ENCODE measurements at places on chromosomes 5 and 9.

DNA sequence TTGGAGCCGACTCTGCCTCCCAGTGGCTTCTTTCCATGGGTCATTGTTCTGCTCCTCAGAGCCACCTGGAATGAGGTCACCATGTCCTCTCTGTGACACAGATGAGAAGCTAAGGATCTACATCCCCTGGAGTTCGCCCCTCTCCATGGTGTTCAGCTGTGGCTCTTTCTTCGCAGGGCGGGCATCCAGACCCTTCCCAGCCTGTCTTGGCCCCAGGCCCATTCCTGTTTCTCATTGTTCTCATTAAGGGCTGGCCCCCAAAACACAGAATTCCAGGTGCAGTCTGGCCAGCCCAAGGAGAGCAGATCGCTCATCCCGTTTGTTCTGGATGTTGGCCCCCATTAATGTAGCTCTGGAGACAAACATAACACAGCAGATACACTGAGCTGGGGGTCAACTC is 66.4 kb upstream of the COL15A1 start:
- no peak for DNase-seq

DNA sequence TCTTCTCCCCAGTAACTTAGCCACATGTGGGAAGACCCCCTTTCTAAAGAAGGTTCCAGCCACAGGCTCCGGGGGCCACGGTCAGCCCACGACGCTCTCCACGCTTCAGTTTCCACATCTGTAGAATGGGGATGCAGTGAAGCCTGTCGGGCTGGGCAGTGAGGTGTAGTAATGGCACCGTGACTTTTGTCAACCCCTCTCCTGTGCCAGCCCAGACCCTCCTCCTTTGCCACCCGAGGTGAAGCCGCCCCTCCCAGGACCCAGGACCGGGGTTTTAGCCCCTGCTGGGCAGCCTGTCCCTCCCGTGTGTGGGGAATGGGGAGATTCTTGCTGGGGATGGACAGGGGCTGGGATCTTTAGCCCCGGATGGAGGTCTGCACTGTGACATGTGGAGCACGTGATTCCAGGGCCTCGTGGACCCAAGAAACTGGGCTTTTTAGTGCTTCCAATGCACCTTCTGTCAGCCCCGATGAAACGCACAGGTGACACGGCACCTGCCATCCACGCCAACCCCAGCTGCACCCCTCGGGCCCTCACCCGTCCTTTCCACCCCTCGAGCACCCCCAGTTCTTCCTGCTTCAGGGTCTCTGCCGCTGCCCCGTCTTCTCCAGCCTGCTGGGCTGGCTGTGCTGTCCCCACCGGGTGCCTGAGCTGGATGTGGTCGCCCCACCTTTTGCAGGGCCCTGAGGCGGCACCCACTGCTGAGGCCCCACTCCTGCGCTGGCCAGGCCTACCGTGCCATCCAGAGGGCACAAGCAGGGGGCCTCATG is 13.4 kb upstream of the RNU6ATAC start:
- DNase-seq = no peak

DNA sequence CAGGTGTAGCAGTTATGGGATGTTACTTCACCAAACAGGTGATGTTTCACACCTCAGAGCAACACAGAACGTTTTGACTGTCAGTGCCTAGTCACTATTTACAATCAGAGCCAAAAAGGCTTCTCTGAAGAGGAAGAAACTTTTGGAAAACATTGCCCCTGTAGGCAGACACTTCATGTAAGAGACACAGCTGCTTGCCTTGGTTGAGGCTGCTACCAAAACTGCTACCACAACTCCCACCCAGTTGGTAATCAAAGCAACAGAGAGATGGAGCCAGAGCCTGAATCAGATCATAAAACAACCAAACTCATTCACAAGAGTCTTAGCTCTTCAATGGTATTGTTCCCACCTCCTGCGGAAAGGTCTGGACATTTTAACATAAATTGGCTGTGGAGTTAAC is 61.0 kb downstream of the CTSL start:
- DNase-seq = no peak

DNA sequence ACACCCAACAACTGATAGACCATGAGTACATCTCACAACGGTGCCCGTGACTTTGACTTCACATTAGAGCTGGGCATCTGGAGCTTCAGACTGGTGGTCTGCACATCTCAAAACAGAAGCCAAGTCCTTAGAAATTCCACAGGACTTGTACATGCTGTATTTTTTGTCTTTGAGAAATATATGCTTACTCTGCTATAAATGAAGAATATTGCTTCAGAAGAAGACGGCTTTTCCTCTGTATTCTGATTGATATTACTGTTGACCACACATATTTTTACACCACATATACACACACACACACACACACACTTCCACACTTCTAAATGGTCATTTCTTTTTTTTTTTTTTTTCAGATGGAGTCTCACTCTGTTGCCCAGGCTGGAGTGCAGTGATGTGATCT is 338.3 kb upstream of the KIF2A start:
- DNase-seq = no peak

- no peak for DNase-seq
These were observed 80.1 kb upstream of the CACNA1B start for GRCh38 chr9:137797206-137798120.

GRCh38 chr9:129803676-129804060 is 684 bp downstream of the TOR1B start:
- DNase-seq = no peak

GRCh38 chr9:88189371-88189770 is 51.1 kb upstream of the SPATA31C2 start:
- DNase-seq = no peak

DNA sequence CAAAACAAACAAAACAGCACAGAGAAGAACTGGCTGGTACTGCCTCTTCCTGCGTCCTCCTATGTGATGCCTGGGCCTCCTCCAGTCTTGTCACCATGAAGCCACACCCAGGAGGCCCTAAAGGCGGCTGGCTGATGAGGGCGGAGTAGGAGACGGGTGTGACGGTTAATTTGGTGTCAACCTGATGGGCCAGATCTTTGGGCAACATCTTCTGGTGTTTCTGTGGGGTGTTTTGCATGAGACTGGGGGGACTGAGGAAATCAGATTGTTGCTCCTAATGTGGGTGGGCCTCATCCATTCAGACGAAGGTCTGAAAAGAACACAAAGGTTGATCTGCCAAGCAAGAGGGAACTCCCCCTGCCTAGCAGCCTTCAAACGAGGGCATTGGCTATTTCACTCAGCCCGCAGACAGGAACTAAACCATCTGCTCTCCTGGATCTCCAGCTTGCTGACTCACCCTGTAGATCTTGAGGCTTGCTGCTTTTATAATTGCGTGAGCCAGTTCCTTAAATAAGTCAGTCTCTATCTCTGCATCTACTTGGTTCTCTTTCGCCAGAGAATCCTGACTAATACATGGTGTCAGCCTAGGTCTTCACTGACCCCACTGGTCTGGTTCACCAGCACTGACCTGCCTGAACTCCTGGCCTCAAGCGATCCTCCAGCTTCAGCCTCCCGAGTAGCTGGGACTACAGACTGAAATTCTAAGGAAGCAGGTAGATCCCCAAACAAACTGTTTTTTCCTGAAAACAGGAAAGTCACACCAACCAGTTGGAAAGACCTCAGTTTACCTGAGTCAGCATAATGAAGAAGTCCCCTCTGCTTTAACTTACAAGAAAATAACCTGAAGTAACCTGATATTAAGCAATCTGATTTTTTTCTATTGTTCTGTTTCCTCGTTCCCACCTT is 12.8 kb upstream of the ZFP62 start:
- DNase-seq = no peak

DNA sequence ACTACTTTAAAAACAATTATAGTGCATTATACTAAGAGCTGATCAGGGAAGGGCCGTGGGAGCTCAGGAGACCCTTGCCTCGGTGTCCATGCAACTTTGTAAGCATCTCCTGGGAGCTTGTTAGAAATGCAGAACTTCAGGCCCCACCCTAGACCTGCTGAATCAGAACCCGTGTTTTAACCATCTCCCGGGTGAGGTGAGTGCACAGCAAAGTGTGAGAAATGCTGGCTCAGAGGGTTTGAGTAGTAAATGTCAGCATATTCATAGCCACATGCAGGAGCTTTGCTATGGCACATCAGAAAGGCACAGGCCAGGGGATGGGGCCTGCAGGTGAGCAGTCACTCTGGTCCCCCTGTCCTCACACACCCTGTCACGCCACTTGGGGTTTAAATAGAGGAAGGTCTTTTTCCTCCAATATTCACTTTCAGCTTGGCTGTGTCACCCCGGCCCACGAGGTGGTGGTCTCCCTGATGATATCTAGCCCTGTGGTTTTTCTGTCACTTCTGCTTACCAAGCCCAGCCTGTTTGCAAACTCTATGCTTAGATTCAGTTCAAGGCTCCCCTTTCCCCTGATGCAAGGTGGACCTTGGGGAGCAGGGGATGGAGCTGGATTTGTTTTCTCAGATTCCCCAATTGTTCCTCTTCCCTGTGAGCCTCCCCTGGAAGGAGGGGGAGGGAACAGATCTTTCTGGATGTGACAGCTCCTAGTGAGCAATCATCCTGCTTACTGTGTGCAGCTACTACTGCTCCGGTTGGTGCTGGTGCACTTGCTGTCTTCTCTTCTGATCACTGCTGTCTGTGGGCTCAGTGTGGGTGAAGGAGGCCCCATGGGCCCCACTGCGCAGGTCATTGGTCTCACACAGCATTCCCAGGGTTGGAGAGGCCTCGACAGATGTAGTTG is 51.8 kb upstream of the TGFBR1 start:
- no peak for DNase-seq

- no peak for DNase-seq
These were observed 1.9 kb downstream of the NR5A1 start for GRCh38 chr9:124505006-124505900.

- DNase-seq = no peak
These were observed 281.9 kb upstream of the PUM3 start for GRCh38 chr9:3125602-3126405.

GRCh38 chr5:91329283-91329682 is 53.8 kb downstream of the ARRDC3 start:
- DNase-seq = no peak

DNA sequence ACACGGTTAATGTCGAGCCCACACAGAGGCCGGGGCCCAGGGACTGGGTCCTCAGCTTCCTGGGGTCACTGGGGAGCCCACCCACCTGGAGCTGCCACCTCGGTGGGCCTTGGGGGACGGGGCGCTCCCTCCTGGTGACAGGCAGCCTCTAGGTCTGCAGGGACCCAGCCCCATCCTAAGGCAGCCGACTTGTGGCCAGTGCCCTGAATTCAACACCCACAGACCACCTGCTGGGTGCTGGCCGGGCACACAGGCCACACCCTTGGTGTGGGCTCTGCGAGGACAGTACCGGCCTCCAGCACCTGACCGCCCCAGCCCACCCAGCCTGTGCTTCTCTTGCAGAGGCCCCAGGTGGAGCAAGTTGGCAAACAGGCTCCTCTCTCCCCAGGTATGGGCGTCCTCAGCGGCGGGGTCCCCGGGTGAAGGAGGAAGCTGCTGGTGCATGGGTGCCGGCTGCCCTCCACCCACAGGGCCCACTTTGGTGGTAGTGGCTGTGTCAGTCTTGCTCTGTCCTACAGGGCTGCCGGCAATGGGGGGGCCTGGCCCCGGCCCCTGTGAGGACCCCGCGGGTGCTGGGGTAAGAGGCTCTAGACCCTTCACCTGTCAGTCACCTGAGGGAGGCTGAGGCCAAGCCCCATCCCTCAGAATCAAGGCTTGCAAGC is 8.3 kb downstream of the ENTPD8 start:
- no peak for DNase-seq

- DNase-seq = no peak
These were observed 172.0 kb downstream of the GDNF start for GRCh38 chr5:37667846-37668245.

GRCh38 chr5:78907255-78907891 is 77.7 kb downstream of the ARSB start:
- no peak for DNase-seq

GRCh38 chr5:139910901-139911300 is 115.3 kb downstream of the PSD2 start:
- DNase-seq = no peak
